ENCODE measurements at places on chromosomes 3 and 15.

DNA sequence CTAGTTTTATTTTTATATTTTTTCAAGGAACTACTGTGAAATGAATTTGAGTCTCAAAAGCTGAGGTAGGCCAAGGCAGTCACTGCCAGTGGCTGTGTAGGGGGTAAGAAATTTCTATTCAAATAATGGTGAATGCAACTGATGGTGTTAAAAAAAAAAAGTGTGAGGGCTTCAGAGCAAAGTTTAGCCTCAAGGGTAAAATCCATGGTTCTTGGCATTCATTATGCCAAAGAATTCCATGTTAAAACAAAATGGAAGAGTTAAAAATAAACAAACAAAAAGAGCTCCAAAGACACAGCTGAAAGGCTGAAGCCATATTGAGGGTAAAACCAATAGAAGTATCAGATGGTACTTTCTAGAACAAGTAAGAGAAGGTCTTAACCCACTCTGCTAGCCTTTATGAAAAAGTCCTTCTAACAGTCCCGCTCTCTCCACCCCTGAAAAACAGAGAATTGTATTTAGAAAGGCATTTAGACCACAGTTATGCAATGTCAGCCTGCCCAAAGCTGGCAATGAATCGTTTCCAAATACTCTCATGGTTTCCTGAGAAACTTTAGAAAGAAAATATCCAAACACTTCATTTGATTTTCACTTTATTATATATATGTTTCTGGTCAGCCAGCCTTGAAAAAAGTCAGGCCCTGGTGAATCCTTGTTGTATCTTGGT lies 158.4 kb upstream of the GMNC start:
- DNase-seq = no peak

DNA sequence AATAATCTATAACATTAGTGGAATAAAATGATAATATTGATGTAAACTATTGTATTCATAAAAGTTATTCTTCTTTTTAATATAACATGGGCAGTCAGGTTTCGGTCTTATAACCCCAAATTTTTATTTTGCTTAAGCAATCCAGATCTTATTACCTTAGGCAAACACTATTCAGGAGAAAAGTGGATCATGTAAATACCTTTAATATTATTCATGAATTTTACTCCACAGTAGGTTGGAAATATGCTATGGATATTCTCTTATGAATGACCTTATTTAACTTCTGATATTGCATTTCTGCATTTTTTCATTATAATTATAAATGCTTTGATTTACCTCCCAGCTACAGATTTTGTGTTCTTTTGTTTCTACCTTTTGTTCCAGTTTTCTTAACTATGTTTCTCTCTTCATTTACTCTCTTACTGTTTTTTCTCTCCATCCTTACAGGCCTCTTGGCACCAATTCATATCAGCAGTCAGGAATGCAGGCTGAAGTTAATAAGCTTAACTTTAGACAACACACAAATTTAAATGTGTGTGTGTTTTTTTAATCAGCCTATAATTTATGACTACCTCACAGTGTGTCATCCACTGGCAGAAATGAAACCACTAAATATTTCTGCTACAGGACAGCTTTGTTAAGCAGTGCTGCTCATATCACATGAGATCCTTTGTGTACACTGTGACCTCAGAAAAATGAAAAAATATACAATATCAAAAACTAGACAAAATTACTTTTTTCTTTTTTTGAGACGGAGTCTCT lies 111.0 kb downstream of the NSUN3 start:
- no peak for DNase-seq

DNA sequence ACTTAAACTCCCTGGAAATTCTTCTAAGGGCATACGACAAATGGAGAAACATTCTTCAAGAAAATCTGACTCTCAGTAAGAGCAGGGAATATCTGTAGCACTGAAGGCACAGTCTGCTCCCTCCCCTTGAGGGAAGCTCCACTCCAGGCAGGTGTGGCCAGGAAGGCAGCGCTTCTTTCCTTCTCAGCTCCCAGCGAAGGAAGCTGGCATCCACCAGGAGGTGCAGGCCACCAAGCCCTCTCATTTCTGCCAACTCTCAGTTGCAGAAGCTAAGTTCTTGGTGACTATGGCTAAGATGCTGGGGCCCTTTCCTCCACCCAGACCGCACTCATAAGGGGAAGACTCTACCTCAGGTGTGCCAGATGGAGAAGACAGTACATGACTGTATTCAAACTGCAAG lies 37.7 kb upstream of the SLC41A3 start:
- no peak for DNase-seq

DNA sequence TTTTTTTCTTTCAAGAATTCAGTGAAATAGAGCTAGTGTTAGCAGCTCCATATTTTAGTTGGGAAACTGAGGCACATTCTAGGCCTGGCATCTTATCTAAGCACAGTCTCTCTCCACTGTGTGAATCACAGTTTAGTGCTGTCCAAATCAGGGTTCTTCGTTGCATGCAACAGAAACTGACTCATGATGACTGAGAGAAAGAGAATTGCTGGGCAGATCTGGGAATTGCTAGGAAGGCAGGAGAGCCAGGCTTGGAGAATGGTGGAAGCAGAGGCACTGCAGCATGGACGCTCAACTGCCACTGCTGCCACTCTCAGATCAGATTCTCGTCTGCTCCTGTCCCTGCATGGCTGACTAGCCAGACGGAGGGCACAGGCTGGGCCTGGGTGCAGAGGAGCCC lies 40.7 kb upstream of the CHST2 start:
- no peak for DNase-seq

DNA sequence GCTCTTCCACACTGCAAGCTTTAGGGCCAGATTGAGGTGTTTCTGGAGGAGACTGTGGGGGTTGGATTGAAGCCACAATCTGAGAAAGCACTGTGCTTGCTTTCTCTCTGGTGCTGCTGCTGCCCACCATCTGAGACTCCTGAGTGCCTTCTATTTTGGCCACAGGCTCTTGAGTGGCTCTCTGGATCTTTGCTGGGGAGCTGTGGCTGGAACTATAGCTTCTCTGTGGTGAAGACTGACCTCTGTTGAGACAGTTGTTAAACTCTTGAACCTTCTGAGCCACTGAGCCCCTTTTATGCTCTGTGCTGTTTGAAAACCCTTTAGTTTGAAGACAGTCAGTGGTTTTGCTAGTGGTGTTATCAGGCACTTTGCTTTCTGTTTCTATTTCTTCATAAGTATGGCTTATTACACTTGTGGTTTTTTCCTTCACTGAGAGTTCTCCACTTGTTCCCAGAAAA lies 108.7 kb upstream of the TSPAN3 start:
- no peak for DNase-seq

- no peak for DNase-seq
These were observed 458.9 kb downstream of the CNTN6 start for GRCh38 chr3:1551741-1552140.

GRCh38 chr3:67524046-67524445 lies 130.4 kb downstream of the SUCLG2 start:
- no peak for DNase-seq

GRCh38 chr3:17179381-17180205 lies 294.8 kb downstream of the PLCL2 start:
- peak; percentile 45 for DNase-seq

DNA sequence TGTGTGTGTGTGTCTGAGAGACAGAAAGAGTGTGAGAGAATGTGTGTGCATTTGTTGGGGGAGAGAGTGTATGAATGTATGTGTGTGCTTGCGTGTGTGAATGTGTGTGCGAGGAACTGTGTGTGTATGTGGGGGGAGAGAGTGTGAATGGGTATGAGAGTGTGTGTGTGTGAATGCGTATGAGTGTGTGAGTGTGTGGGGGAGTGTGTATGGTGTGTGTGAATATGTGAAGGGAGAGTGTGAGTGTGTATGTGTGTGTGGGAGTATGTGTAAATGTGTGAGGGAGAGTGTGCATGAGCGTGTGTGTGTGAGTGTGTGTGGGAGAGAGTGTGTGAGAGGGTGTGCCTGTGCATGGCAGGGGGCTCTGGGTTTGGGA lies 79.8 kb upstream of the ABHD17C start:
- no peak for DNase-seq

- DNase-seq = no peak
These were observed 573.4 kb downstream of the NAALADL2 start for GRCh38 chr3:175432376-175433025.

- DNase-seq = no peak
These were observed 147.4 kb upstream of the ARHGEF26 start for GRCh38 chr3:153973722-153974265.

DNA sequence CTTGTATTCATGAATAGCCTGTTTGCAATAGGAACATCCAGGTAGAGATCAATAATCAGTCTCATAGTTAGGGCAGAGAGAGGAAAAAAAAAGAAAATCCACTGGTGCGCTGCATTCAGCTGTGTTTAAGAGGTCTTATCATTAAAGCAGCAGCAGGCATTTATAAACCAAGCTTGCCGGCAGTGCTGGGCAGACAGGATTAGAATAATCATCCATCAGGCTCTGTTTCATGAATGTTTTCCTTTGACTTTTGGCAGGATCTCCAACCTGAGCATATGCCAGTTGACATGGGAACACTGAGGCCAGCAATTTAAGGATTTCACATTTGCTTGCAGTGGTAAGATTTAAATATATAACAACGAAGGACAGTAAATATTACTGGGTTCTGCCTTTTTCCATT lies 305.2 kb upstream of the SEMA6D start:
- no peak for DNase-seq

DNA sequence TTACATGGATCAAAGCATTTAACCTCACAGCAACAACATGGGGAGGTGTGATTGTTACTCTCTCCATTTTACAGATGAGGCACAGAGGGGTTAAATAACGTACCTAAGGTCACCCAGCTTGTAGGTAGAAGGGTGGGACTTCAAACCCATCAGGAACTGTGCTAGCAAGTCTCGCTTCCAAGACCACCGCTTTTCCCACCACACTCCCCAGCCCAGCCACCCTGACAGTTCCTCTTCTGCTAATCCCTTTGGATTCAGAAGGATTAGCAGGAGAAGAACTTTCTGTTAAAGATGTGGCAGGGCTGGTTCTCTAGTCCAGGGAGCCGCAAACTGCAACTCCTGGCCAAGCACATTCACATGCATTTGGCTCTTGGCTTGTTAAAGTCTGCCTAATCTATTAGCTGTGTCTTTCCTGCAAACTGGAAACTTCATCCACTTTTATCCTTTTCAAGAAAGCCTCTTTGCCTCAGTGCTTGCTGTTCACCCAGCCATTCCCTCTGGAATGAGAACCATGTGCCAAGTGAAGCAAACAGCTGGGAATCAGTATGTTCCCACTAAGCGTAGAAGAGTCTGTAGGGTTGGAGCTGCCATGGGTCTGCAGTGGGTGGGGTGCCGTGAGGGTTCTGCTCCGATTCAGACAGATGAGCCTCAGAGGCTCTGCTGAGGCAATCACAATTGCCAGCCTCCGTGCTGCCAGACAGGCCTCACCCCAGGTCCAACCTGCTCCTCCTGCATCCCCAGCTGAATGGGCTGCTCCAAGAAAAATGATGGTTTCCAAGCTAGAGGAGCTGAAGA lies 44.6 kb downstream of the POMGNT2 start:
- no peak for DNase-seq

- no peak for DNase-seq
These were observed 158.8 kb downstream of the KLF13 start for GRCh38 chr15:31485431-31485830.

GRCh38 chr3:185959609-185960521 lies 22.1 kb upstream of the TRA2B start:
- DNase-seq = no peak

DNA sequence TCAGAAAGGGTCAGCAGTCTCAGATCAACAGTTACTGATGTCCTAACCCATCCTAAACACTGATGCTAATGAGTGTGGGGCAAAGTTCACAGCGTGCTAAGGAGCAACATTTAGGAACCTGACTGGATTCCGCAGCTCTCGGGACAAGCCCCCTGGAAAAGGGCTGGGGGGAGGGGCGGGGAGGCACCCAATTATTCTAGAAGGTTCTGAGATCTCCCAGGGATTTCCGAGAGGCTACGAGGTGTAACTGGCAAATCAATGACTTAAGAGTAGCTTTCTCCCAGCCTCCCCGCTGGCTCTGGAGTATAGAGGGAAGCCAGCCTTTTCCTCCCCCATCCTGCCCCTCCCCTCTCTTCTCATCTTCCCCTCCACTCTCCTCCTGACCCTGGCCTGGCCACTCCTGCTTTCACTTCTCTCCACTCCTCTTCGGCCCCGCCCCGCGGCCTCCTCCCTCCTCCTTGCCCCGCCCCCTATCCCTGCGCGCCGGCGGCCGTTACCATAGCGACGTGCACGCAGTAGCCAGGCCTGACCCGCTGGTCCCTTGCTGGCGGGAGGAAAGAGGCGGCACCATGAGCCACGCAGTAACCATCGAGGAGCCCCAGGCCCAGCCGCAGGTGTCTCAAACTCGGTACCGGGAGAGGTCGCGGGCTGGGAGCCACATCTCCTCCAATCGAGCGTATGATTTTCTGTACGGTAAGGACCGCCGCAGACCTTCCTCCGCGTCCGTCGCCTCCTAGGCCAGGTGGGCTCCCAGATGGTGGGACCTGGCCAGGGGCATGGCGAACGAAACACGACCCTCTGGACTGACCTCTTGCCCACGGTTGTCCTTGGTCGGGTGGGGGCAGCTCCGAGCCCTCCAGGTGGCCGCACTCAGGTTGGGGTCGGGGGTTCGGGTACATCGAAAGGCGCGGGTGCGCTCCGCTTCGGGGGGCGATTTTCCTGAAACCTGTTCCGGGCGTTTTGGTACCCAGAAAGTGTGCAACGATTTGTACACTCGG lies at the start of gene CFAP91:
Gene CFAP91, plus strand, starts transcription at position 493 of the 998 bp plus-strand sequence. Its CDS starts 77 bp downstream, at position 570.
- DNase-seq = peak; percentile 86

DNA sequence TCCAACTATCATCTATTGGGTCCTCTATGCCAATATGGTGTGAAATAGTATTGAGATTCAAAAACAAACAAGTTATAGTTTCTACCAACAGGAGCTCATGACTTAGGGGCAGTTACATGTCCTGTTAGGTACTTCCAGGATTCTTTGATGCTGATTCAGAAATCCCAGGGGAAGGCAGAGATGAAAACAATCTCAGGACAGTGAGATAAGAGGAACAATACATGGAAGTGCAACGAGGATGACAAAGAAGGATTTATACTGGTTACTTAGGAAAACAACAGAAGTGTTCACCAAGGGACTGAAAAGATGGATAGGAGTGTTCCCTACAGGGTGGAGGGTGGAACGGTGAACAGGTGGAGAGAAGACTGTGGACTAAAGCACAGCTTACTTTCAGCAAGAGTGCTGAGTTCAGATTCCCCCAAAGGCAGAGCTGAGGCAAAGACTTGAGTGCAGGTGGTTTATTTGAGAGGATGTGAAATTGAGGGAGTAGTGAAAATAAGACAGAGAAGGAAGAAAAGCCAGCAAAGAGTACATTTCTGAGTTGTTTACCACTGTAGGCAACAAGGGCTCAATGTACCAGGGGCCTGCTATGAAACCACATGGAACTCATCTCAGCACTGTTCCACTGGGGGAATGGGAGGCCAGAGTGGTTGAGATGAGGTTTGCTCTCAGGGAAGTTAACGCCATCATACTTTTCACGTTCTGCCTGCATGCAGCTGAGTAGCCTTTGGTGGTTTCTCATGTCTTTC lies 68.1 kb downstream of the TRIM69 start:
- DNase-seq = no peak

DNA sequence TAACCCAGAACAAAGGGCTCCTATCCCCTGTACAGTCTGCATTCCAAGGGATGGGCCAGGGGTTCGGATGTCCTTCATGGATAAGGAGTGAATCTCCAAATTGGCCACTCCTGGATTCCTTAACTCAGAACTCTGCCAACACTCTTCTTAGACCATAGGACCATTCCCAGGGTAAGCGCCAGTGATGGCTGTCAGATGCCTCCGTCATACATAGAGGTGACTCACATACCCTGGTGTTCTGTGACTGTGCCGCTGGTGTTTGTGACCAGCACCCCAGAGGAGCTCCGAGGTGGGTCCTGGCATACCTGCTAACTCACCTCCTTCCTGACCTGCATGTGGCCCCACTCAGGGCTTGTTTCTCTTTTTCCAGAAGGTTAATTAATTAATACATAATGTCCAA lies 134.7 kb downstream of the KLF13 start:
- no peak for DNase-seq

GRCh38 chr15:101004500-101004899 lies 85.3 kb downstream of the LRRK1 start:
- DNase-seq = no peak

Measured in CD4-positive, alpha-beta T cell treated with Interleukin-15 for 4 hours (primary cell).